ENCODE measurements at places on chromosomes 11 and 22.

- DNase-seq = peak; percentile 45
Measured at GRCh38 chr11:9461760-9462134, 935 bp downstream of the ZNF143 start.

GRCh38 chr11:111091321-111091938 is 154.1 kb upstream of the POU2AF2 start:
- DNase-seq = no peak

GRCh38 chr22:45775062-45775461 is 103.4 kb downstream of the ATXN10 start:
- no peak for DNase-seq

DNA sequence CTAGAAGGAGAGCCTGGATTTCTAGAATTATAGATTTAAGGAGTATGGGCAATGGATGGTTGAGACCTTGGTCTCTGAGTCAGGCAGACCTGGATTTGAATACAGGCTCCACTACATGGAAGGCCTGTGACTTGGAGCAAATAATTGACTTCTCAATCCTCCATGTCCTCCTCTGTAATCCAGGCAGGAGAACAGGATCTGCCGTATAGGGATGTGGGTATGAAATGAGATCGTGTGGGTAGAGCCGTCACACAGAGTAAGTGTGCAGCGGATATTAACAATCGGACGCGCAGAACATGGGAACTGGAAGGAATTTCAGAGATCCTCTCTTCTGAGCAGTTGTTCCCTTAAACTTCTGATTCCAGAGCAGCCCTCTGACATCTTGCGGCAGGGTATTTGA is 11.5 kb upstream of the TMPRSS13 start:
- no peak for DNase-seq

- no peak for DNase-seq
Measured at GRCh38 chr11:46726206-46726862, 7.3 kb downstream of the F2 start.

GRCh38 chr11:81647374-81647773 is 1086.3 kb downstream of the FAM181B start:
- no peak for DNase-seq

DNA sequence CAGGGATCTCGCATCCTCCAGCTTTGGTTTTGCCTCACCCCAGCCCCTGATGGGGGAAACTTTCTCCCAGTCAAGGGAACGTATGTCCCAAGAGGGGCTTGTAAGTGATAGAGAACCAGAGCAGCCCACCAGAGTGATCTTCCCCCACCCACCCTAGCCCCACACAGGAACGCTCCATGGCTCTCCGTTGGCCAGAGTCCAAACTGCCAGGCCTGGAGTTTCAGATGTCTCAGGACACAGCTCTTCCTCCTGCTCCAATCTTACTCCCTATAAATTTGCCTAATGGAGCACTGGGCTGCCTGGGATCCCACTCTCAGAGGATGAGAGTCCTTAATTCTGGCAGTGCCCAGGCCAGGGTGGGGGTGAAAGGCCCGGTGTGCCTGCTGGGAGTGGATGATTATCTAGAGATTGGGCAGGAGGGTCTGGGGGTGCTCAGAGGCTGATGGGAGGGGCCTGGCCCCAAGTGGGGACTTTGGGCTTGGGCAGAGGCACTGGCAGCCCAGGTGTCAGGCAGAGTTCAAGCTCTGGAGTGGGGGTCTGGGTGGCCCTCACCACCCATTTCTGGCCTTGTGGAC is 79.9 kb downstream of the WNT7B start:
- DNase-seq = no peak

GRCh38 chr11:31680770-31681169 is 130.4 kb downstream of the PAX6 start:
- DNase-seq = no peak

DNA sequence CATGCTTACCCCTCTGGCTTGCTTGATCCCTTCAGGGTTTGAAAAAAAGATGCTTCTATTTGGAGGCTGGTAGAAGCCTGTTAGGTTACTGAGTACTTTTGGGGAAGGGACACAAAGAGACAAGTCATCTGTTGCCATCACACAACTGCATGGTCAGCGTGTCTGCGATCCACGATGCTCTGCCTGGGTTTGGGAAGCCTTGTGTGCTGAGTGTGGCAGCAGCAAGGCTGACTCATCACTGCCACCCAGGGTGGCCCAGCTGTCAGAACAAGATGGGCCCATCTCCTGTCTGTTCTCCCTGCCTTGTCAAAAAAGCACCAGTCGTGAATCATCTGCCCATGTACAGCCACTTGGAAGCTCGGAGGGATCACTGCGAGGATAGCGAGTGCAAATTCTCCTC is 26.2 kb downstream of the UBASH3B start:
- no peak for DNase-seq

- peak; percentile 47 for DNase-seq
Measured at GRCh38 chr11:69801513-69802335, 17.5 kb downstream of the FGF3 start.

- DNase-seq = peak; percentile 60
Measured at GRCh38 chr22:30694171-30694639, 469 bp upstream of the OSBP2 start.

- no peak for DNase-seq
Measured at GRCh38 chr22:44401783-44402110, 89.0 kb upstream of the SHISAL1 start.

- no peak for DNase-seq
Measured at GRCh38 chr11:130881475-130882137, 34.7 kb downstream of the SNX19 start.

GRCh38 chr11:134583397-134583990 is 171.5 kb upstream of the B3GAT1 start:
- no peak for DNase-seq

DNA sequence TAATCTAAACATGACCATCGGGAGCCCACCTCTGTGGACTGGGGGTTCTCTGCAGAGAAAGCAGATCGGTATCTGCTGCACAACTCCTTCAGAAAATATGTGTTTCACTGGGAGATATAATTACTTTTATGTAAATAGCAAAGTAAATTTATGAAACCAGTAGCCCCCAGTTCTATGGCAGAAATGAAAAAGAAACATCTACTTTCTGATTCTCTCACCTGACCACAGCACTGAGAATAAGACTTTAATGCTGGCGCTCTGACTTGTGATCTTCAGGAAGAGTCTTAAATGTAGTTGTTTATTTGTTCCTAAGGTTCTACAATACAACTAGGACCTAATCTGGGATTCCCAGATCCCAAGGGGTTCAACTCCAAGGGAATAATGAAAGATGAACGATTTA is 518.0 kb downstream of the DLG2 start:
- no peak for DNase-seq

DNA sequence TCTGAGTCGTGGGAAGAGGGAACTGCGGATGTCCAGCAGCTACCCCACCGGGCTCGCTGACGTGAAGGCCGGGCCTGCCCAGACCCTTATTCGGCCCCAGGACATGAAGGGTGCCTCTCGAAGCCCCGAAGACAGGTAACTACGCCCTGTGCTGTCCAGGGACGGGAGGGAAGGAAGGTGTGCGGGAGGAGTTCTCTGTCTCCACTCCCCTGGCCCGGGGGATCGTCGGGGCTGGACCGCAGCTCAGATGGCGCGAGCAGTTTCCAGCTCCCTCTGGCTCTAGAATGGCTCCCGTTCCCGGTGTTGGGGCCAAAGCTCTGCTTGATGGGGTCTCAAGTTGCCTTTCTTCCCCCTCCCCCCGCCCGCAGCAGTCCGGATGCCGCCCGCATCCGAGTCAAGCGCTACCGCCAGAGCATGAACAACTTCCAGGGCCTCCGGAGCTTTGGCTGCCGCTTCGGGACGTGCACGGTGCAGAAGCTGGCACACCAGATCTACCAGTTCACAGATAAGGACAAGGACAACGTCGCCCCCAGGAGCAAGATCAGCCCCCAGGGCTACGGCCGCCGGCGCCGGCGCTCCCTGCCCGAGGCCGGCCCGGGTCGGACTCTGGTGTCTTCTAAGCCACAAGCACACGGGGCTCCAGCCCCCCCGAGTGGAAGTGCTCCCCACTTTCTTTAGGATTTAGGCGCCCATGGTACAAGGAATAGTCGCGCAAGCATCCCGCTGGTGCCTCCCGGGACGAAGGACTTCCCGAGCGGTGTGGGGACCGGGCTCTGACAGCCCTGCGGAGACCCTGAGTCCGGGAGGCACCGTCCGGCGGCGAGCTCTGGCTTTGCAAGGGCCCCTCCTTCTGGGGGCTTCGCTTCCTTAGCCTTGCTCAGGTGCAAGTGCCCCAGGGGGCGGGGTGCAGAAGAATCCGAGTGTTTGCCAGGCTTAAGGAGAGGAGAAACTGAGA is 1.4 kb downstream of the ADM start:
- peak; percentile 47 for DNase-seq

All from dermis blood vessel endothelial cell (primary cell).